ENCODE measurements at places on chromosomes 2 and 18.
A peak's percentile ranks its signal among the peaks of the same experiment; 100 is the strongest.

GRCh38 chr2:230862292-230862691, 2.5 kb upstream of the ITM2C start:
- DNase-seq: no peak

GRCh38 chr2:188524519-188525113, 232.9 kb downstream of the GULP1 start:
- DNase-seq: peak; percentile 79

- no peak for DNase-seq
These were observed 43.5 kb downstream of the FBLN7 start for GRCh38 chr2:112181571-112182290.

GRCh38 chr2:239881031-239881471, 144.1 kb downstream of the NDUFA10 start:
- no peak for DNase-seq

- DNase-seq: no peak
These were observed 121.0 kb downstream of the ALPK2 start for GRCh38 chr18:58507880-58508279.

- DNase-seq: no peak
These were observed 3.0 kb downstream of the ACOXL start for GRCh38 chr2:110735366-110735765.

DNA sequence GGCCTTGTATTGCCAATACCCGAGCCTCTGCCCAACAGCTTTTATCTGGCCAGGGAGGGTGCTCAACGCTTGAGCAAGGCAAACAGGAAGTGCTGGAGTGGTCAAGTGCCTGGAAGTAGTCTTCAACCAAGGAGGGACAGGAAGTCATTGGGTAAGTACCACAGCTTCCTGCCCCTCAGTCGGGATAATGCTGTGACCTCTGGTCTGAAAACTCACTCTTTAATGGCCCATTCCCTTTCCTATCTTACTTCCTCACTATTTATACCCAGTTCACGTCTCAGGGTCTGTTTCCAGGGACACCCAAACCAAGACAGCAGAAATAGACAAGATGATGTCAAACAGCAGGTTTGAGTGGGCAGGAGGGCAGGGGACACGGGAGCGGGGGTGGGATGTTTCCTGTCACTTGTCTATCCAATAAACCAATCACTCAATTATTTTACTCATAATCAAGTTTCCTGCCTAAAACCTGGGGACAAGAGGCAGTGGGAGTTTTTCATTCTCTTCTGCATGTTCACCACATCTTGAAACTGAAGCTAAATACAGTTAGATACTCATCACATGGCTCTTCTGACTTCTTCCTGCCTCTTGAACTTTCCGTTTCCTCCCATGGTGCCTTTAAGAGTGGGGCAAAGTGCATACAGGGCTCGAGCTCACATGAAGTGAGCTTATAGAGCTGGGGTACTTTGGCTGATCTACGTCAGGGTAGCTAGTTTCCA, 68.9 kb upstream of the CAB39 start:
- DNase-seq: peak; percentile 70

DNA sequence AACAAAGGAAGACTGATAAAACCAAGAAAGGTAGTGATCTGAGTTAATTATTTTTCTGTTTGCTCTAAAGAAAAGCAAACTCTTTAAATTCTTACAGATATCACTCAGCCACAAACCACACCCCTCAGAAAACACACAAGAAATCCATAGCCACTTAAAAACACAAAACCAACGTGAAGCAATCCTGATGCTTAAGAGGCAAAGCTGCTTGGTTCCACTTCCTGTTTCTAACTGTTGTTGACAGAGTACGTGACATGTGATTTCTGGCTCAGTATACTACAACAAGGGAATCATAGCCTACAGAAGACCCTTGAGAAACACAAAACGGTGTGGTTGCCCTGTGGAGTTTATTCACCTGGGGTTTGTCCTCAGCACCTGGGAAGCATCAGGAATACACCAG, 240.9 kb upstream of the APCDD1 start:
- peak; percentile 69 for DNase-seq

- DNase-seq: no peak
These were observed 28.8 kb upstream of the FIGN start for GRCh38 chr2:163764566-163764965.

GRCh38 chr18:62454527-62454926, 68.3 kb upstream of the ZCCHC2 start:
- DNase-seq: no peak
